ENCODE measurements at places on chromosomes 16 and 17. TPM values are rescaled to one million over a fixed set of nuclear protein-coding genes. Genes with fewer than 3 reads are reported as not detected.

DNA sequence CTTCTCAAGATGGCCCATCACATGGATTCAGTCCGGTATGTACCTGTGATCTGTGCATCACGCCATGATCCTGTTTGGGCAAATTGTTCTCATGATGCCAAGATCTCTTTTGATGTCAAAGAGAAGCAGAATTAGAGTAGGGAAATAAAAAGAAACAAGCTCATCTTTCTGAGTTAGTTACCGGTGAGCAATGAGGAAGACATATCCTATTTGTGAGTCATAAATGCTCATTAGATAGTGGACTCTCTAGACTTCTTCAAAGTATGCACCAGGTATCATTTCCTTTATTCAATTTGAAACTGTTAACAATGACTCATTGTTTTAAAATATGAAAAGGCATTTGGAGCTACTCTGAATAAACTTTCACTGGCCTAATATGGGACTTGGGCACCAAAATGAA is 8.0 kb upstream of the KRTAP4-12 start:
- DNase-seq: no peak

DNA sequence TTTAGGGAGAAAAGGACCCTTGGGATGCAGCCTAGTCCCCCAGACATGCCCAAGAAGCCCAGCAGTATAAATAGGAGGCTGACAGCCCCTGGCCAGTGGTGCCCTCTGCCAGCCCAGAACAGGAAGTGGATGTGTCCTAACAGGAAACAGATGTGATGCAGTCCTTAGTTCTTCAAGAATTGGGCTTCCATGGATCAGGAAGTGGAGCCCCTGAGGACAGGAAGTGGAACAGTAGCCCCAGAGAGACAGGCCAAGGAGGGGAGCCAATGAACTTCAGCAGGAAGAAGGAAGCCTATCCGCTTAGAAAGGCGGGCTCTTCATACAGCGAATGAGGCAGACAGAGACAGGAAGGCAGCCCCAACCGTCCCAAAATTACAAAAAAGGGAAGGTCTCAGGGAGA is 7.2 kb downstream of the CTF1 start:
- no peak for DNase-seq

DNA sequence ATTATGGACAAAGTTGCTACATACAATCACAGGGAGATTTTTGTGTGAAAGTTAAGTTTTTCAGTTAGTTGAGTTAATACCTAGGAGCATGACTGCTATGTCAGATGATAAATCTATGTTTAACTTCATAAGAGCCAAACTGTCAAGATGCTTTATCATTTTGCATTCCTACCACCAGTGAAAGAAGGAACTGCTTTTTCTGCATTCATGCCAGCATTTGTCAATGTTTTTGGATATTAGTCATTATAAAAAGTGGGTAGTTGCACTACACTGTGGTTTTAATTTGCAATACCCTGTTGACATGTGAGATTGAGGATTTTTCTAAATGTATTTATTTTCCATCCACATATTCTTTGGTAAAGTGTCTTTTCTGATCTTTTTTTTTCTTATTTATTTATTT is 434.0 kb upstream of the MON1B start:
- DNase-seq: no peak

DNA sequence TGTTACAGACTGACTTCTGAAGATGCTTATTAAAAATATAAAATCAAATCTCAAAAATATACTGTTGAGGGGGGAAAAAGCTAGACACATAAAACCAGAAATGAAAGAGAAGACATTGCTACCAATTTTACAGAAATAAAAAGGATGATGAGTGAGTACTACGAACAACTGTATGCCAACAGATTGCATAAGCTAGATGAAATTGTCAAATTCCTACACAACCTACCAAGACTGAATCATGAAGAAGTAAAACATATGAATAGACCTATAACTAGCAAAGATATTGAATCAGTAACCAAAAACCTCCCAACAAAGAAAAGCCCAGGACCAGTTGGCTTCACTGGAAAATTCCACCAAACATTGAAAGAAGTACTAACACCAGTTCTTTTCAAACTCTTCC is 3.5 kb upstream of the CAPNS2 start:
- DNase-seq: no peak

DNA sequence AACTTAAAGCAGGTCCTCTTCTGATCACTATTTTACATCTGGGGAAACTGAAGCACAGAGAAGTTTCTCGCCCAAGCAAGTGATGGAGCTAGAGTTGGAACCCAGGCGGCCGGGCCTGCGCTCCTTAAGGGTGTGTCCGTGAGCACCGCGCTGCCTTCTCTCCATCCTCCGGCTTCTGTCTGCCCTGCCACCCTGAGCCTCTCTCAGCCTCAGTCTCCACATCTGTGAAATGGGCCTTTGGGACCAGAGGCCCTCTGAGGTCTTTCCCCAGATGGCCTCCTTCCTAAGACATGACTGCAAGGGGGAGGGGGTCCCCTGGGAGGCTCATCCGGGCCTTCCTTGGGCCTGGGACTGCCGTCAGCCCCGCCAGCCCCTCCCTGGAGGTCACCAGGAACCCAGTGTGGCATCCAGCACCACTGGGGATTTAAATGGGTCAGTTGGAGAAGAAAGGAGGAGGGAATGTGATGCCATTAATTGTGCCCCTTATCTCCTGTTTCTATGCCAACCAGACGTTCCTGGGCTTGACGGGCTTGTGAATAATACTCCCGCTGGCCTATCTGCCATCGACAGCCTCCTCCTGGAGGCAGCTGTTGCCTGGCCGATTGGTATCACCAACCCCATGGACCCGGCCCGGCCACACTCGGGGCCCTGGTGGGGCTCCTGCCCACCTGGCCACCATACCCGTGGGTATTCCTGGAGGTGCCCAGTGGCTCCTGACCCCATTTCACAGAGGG is 5.1 kb downstream of the ZFPM1 start:
- no peak for DNase-seq

DNA sequence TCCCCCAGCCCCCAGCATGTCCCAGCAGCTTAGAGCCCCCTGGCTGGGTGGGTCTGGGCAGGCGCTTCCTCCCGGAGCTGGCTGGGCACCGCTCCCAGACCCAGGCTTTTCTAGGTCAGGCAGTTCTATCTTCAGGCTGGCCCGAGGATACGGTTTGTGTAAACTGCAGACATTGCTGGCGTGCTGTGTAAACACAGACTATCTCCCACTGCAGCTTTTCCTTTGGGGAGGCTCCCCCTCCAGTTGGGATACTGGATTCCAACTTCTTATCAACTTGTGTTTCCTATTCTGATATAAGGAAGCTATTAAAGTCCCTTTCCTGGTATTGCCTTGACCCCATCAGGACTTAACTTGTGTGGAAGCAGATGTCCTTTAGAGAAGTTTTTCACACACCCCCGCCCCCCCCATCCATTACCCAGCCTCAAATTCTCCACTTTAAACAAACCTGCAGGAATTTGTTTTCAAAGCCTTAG is 18.3 kb upstream of the GNA13 start:
- DNase-seq: no peak

GRCh38 chr16:21638573-21638975 is 13.8 kb downstream of the IGSF6 start:
- peak; percentile 22 for DNase-seq

DNA sequence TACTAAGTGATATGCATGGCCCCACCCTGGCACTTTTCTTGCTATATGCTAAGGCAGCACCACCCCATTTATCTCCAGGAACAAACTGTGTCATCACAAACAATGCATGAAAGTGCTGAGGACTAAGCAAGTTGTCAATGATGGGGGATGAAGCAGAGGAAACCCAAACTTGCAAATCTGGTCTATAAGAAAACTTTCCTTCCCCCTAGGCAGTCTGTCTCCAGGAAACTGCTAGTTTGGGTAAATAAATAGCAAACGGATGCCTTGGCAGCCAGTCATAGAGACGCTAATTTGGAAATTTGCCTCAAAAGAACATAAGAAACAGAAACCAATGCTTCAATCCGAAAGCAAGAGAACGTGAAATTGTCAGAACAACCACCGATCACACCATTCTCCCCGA is 5.6 kb upstream of the HSBP1 start:
- DNase-seq: no peak

DNA sequence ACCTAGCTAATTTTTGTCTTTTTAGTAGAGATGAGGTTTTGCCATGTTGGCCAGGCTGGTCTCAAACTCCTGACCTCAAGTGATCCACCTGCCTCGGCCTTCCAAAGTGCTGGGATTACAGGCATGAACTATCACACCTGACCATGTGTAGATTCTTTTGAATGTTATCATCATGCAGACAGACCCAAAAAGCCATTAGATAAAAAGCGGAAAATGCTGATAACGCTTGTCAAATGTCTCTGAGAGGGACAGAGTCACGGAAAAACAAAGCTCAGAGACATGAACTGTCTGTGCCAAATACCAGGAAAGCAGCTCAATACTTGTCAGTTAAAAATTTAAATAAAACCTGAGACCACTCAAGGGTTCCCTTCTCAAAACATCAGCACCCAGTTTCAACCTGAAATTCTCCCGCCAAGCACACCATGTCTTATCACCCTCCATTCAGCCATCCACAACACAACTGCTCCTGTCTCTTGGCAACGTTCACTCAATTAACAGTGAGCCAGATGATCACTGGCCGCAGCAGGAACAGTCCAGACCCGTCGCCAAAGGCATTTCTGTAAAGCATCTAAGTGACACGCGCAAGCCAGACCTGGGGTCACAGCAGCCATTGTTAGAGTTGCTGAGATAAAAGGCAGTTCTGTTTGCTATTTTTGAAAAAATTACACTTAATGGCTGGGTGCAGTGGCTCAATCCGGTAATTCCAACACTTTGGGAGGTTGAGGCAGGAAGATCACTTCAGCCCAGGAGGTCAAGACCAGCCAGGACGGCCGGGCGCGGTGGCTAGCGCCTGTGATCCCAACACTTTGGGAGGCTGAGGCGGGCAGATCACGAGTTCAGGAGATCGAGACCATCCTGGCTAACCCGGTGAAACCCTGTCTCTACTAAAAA is 29.7 kb downstream of the FANCA start:
- no peak for DNase-seq

DNA sequence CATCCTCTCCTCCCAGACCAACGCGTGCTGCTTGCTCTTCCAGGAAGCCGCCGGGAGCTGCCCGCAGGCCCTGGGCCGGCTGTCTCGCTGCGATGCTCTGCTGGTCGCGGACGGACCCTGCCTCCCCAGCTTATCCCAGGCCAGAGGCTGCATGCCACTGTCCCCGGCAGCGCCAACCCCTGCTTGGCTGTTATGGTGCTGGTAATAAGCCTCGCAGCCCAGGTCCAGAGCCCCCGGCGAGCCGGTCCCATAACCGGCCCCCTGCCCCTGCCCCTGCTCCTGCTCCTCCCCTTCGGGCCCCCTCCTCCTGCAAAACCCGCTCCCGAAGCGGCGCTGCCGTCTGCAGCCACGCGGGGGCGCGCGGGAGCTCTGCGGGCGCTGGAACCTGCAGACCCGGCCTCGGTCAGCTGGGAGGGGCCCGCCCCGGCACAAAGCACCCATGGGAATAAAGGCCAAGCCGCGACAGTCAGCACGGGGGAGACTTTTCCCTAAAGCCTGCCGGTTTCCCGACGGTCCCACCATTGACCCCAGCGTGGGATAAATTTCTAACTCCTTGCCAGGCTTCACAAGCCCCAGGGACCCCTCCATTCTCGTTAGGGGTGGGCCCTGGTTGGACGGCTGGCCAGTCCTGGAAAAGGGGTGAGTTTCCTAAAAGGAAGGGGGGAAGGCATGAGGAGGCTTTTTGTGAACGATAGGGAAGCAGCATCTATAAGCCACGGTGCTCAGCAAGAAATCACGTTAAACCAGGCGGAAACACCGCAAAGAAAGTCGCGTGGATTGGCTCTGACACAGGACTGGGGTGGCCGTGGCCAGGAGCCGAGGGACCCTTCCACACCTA is 11.2 kb downstream of the ENPP7 start:
- DNase-seq: peak; percentile 62

DNA sequence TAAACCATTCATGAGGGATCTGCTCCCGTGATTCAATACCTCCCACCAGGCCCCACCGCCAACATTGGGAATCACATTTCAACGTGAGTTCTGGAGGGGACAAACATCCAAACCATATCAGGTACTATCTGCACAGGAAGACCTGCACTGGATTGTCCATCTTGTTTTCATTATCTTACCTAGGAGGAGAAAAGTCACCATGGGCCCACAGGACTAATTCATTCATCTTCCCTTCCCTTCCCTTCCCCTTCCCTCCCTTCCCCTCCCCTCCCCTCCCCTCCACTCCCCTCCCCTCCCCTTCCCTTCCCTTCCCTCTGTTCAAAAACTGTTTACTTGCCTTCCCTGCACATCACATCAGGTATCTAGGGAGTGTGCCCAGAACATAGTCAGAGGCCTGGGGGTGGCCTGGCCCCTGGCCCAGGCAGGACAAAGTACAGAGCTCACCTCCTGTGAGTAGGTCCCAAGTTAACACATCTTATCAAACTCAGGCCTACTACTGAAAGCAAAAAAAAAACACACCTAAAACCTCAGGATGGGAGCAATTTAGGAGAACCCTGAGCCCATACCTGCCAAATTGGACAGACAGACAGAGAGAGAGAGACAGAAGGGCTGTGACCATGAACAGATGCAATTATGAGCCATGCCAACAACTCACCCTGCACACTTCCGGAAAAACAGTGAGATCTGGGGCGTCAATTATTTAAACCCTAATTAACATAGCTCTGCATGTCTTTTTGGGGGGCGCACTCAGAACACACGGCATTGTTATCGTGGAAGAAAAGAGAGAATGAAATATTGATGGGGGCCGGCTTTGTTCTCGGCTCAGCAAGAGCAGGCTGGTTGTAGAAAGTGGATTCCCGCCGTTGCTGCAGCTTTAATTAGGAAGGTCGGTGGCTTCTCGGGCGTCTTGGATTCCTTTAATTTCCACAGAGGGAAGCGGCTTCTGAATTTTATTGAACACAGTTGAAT is 151.2 kb downstream of the IRX5 start:
- no peak for DNase-seq

DNA sequence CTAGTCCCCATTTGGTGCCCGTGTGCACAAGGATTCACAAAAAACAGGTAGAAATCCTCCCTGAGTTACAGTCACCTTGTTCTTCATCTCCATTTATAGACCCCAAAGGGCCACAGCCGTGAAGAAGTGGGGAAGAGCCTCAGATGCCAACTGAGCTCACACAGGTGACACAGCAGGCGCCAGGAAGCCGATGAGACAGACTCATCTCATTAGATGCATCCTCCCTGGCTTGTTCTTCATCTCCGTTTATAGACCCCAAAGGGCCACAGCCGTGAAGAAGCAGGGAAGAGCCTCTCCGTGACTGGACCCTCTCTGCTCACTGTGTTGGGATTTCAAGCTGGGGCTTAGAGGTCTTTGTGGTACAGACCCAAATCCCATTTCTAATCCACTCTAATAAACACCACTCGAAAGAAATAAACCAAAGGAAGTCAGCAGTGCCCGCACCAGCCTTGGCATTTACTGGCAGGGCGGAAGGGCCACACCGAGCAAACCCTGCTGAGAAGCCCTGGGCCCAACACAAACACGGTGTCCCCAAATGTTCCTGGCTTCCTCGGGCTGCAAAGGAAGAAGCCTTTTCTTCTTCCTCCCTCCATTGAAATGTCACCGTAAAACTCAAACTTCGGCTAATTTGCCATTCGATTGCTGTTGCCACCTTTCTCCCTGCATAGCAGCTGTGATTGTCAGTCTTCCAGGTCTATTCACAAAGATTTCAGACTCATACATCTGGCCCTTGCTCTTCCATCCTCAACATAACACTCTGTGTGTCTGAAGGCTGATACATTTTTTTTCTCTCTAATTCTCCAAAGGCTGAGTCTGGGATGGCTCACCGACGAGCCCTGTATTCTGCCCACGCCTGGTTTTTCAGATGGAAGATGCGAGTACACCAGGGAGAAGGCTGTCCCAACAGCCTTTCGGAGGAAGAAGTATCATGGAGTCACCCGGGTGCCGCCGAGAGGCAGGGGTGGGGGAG is 44.9 kb upstream of the DOC2B start:
- DNase-seq: no peak

- DNase-seq: peak; percentile 10
Measured at GRCh38 chr17:77741109-77741508, 217.4 kb upstream of the TNRC6C start.

The CCL7 gene
- not detected for total RNA-seq

The FBXO39 gene
- not detected for total RNA-seq

The MFAP4 gene
- total RNA-seq: not detected

The SKAP1 gene
- 56.0 TPM for total RNA-seq

All from CD8-positive, alpha-beta memory T cell (primary cell).